ENCODE measurements at places on chromosomes 6 and 20.

GRCh38 chr6:147054871-147055270, 149.3 kb upstream of the STXBP5 start:
- DNase-seq = no peak

DNA sequence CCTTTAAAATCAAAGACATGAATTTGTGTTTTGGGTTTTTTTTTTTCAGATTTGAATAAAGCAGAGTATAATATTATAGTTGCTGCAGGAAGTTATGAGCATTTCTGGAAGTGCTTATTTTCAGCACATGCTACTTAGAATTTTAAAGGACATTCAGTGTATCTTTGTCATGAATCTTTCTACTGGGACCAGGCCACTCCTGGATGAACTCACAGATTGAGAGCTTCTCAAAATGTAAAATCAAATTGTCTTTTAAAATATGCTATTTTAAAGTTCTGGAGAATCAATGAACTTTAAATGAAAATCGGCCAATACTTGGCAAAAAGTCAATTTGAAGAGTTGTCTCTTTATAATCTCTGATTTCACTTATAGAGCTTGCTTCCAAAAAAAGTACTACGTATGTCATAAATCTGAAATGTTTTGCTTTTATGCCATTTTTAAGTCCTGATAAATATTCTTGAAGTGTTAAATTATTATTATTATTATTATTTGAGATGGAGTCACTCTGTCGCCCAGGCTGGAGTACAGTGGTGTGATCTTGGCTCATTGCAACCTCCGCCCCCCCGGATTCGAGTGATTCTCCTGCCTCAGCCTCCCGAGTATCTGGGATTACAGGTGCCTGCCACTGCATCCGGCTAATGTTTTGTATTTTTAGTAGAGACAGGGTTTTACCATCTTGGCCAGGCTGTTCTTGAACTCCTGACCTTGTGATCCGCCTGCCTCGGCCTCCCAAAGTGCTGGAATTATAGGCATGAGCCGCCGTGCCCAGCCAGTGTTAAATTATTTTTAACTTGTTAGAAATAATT, 175.7 kb upstream of the AKAP12 start:
- DNase-seq = no peak

DNA sequence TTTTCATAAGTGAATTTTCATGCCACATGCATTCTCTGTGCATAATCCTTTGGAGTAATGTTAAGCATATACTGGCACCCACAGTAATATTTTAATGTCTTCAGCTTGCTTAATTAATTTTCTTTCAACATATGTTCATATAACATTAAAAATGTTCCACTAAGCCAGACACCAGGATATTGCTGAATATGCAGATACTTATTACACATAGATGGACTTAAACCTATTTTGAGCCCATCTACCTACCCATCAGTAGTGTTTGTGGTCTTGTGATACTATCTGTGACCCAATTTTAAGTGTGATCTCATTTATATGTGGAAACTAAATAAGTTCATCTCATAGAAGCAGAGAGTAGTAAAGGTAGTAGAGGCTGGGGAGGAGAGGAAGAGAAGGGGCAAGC, 379.5 kb upstream of the JAG1 start:
- no peak for DNase-seq

GRCh38 chr6:50891290-50891689, 72.6 kb downstream of the TFAP2B start:
- no peak for DNase-seq

GRCh38 chr20:59579404-59580145, 24.8 kb upstream of the PHACTR3 start:
- DNase-seq = no peak

GRCh38 chr6:86949771-86950170, 12.4 kb downstream of the HTR1E start:
- DNase-seq = no peak

- DNase-seq = no peak
Measured at GRCh38 chr20:1632178-1632577, 12.4 kb upstream of the SIRPB1 start.

Data from stimulated activated CD4-positive, alpha-beta T cell treated with anti-CD3 and anti-CD28 coated beads, Interleukin-15, amount 100 ng/mL, for 1 hour (primary cell).